ENCODE measurements at places on chromosomes 3 and 15. TPM values are rescaled to one million over a fixed set of nuclear protein-coding genes. Genes with fewer than 3 reads are reported as not detected.

LAMB2 gene
- total RNA-seq: 458 TPM

CAPN3 gene
- 1.7 TPM for total RNA-seq

TRIM42 gene
- total RNA-seq: not detected

GABRR3 gene
- 0.09 TPM for total RNA-seq

PRR20G gene
- not detected for total RNA-seq
